Stimulated activated CD4-positive, alpha-beta T cell treated with anti-CD3 and anti-CD28 coated beads, Interleukin-4, amount 100 ng/mL, for 48 hours (primary cell): ENCODE measurements at places on chromosomes 13 and 19.

DNA sequence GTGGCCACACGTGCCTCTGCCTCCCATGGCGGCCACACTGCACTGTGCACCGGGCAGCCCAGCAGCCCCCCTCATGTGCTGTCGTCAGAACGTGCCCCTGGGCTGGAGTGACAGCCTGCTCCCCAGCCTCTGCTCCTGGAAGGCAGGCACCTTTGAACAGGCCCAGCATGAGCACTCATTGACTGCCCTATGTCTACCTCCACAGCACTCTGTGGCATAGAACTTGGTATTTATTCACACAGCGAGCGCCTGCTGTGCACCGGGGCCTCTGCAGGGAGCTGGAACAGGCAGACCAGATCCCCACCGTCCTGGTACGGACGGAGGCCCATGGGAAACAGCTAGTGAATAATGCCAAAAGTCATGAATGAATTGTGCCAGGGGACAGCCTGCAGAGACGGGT, 53.7 kb downstream of the DPF1 start:
- no peak for DNase-seq

GRCh38 chr13:33968520-33969507, 150.9 kb downstream of the RFC3 start:
- DNase-seq, result no peak

DNA sequence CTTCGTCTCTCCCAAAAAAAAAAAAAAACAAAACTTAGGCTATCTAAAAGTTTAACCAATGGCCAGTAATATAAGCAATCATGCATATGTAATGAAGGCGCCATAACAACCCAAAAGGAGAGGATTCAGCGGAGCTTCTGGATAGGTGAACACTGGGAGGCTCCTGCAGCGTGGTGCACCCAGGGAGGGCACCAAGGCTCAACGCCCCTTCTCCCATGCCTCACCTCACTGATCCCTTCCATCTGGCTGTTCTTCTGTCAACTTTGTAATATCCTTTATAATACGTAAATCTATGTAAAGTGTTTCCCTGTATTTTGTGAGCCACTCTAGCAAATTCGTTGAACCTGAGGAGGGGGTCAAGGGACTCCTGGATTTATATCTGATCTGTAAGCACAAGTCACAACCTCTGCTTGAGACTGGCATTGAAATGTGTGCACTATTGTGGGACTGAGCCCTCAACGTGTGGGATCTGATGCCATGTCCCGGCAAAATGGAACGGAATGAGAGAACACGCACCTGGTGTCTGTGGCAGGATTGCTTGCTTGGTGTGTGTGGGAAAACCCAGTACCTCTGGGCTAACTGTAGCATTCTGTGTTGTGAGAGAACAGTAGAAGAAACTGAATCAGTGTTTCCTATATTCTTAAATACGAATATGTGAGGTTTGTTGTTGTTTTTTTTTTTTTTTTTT, 521 bp upstream of the ZNF665 start:
- no peak for DNase-seq

DNA sequence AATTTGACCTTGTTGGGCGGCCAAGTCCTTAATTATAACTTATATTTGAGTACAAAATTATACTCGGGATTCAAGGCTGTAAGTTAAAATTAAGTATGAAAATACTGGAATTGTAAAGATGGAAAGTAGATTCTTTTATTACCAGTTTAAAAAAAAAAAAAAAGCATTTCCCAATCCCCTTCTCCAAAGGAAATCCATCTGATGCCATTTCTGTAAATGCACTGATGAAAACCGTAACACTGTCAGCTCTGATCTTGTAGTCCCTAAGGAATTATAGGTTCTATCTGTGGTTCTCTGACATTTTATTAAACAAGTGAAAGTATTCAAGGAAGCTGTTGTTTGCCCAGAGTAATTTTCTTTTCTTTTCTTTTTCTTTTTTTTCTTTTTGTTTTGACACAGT, 41.6 kb upstream of the HNRNPA1L2 start:
- no peak for DNase-seq

DNA sequence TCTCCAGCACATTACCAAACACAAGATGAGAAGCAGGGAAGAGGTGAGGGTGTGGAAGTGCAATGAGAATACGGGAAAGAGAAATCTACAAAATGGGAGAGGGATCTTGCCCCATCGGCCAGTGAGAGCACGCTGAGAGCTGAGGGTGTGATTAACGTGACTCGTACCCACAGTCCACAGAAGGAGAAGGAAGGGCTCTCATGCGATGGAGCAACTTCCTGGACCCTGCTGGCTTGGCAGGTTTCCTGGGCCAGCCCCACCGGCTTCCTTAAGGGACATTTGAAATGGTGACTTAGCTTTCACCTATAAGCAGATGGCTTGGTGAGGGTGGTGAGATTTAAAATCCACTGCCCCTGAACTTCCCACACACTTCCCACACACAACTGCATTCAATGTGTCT, 740.1 kb downstream of the UQCRFS1 start:
- DNase-seq, result no peak
